ENCODE measurements at places on chromosomes 11 and 22.

GRCh38 chr11:20688761-20689160, 19.4 kb downstream of the NELL1 start:
- no peak for DNase-seq
- H3K27me3 ChIP-seq: no peaks in the 10 kb centered on the region
- no peaks in the 10 kb centered on the region for H3K4me1 ChIP-seq
- H3K27ac ChIP-seq: no peak overlapping the region
- H3K4me3 ChIP-seq: no peak overlapping the region

- H3K36me3 ChIP-seq: peaks cover 4% of the 10 kb centered on the region
- peak overlapping the region; percentile 55 for H3K4me3 ChIP-seq
- H3K27me3 ChIP-seq: peaks cover 13% of the 10 kb centered on the region
- peak; percentile 66 for DNase-seq
- peak overlapping the region; percentile 53 for H3K27ac ChIP-seq
Measured at GRCh38 chr11:64305691-64306562, 603 bp downstream of the ESRRA start.

DNA sequence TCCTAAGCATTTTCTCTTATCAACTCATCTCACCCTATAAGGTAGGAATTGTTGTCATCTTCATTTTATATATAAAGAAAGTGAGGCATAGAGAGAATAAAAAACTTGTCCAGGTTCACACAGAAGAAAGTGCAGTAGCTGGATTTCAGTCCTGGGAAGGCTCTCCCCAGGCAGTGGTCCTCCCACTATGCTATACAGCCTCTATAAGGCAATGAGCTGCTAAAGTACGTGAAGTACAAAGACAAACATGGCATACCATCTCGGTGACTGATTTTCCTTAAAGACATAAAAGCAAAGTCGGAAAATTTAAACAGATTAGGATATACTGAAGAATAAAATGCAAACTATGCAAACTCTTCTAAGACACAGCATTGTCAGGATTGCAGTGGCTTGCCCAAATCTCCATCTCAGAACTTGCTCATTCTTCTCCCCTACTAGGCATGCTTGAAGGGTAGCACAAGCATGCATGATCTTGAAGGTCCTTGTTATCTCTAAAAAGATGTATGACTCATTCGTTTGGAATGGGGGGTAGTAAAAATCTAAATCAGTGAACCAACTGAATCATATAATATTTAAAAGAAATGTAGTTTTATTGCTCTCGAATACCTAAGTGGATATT, 97.8 kb upstream of the CSNK2A3 start:
- peaks cover 7% of the 10 kb centered on the region for H3K27me3 ChIP-seq
- no peaks in the 10 kb centered on the region for H3K36me3 ChIP-seq
- no peak overlapping the region for H3K27ac ChIP-seq
- no peak overlapping the region for H3K4me3 ChIP-seq
- no peaks in the 10 kb centered on the region for H3K4me1 ChIP-seq
- no peak for DNase-seq

- peaks cover 3% of the 10 kb centered on the region for H3K36me3 ChIP-seq
- H3K27me3 ChIP-seq: no peaks in the 10 kb centered on the region
- H3K4me3 ChIP-seq: no peak overlapping the region
- no peaks in the 10 kb centered on the region for H3K4me1 ChIP-seq
- DNase-seq: no peak
- H3K27ac ChIP-seq: no peak overlapping the region
Measured at GRCh38 chr11:28058333-28058732, 49.6 kb downstream of the KIF18A start.

- no peak overlapping the region for H3K27ac ChIP-seq
- H3K27me3 ChIP-seq: peaks cover 8% of the 10 kb centered on the region
- peaks cover 15% of the 10 kb centered on the region for H3K4me1 ChIP-seq
- DNase-seq: no peak
- H3K36me3 ChIP-seq: peaks cover 5% of the 10 kb centered on the region
- peak overlapping the region; percentile 36 for H3K4me3 ChIP-seq
Measured at GRCh38 chr22:50697667-50698506, 25.3 kb downstream of the SHANK3 start.

DNA sequence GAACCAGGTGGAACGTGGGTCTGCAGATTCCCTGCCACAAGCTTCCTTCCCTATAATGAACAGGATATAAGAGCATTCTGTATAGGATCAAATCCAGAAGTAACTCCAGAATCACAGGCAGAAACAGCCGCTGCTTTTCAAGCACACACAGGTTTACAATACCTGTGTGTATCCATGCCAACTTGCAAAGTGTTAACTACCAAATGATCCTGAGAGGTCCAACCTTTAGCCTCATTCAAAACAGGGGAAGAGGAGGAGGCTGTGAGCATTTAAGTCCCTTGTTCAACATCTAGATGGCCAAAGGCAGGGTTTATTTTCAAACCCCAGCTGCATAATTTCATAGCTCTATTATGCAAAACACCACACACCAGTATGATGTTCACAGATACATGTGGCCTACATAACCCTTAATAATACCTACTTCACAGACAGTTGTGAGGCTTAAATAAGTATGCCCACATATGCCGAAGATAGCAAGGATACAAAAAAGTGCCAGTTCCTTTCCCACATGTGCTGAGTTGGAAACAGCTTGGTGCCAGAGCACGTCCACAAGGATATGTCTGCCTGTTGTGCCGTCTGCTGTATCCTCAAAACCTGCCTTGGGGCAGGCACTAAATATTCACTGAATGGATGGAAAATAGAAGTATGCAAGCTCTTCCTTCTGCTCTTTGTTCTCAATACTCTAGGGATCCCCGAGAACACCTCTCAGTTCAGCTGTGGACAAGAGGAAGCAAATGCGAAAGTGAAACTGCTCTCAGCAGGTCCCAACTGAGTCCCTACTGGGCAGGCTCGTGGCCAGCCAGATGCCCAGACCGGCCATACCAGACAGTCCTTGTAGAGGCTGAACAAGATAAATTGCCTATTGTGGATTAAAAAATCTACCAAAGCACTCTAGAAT, 66.8 kb downstream of the LARGE1 start:
- no peaks in the 10 kb centered on the region for H3K36me3 ChIP-seq
- H3K4me1 ChIP-seq: peaks cover 6% of the 10 kb centered on the region
- peak overlapping the region; percentile 58 for H3K27ac ChIP-seq
- no peaks in the 10 kb centered on the region for H3K27me3 ChIP-seq
- peak overlapping the region; percentile 29 for H3K4me3 ChIP-seq

- H3K4me3 ChIP-seq: no peak overlapping the region
- no peaks in the 10 kb centered on the region for H3K4me1 ChIP-seq
- H3K27ac ChIP-seq: no peak overlapping the region
- H3K27me3 ChIP-seq: no peaks in the 10 kb centered on the region
- no peaks in the 10 kb centered on the region for H3K36me3 ChIP-seq
- DNase-seq: peak; percentile 47
Measured at GRCh38 chr11:102849311-102849710, 5.9 kb upstream of the MMP3 start.

GRCh38 chr11:2844996-2845395, 40.6 kb downstream of the CDKN1C start:
- peaks cover 2% of the 10 kb centered on the region for H3K27me3 ChIP-seq
- no peak overlapping the region for H3K27ac ChIP-seq
- no peak for DNase-seq

DNA sequence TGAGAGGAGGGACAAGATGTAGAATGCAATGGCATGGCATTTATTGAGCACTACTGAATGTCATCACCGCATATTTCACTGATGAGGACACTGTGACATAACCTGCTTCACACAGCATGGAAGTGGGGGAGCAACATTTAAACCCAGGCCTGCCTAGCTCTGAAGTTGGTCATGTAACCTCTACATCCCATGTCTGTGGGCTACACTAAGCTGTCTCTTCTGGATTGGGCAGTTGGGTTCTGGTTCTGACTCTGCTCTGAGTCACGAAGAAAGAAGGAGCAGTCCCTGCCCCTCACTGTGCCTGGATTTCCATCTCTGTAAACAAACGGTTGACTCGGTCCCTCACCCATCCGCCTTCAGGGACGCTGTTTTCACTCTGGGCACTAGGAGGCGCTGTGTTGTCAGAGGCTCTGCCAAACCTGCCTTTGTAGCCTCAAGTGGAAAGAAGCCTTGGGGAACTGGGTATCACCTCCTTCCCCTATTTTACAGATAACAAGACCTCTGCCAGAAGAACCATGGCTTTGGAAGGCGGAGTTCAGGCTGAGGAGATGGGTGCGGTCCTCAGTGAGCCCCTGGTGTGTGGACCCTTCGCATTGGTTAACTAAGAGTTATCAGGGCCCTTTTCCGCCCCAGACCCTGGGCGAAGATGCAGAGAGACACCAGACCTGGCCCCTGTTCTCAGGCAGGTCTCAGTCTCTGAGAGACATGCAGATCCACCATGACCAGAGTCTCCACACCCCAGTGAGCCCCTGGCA, 12.7 kb upstream of the ARHGEF17 start:
- H3K4me3 ChIP-seq: no peak overlapping the region
- DNase-seq: no peak
- H3K4me1 ChIP-seq: peaks cover 12% of the 10 kb centered on the region
- H3K27me3 ChIP-seq: no peaks in the 10 kb centered on the region
- H3K36me3 ChIP-seq: no peaks in the 10 kb centered on the region

GRCh38 chr11:83401506-83402225, 115.5 kb upstream of the CCDC90B start:
- no peaks in the 10 kb centered on the region for H3K36me3 ChIP-seq
- H3K27ac ChIP-seq: no peak overlapping the region
- DNase-seq: no peak

GRCh38 chr11:111733611-111734088, 32.5 kb downstream of the PPP2R1B start:
- H3K4me3 ChIP-seq: no peak overlapping the region

GRCh38 chr11:103395612-103396011, 286.4 kb downstream of the DYNC2H1 start:
- H3K27ac ChIP-seq: no peak overlapping the region
- no peak overlapping the region for H3K4me3 ChIP-seq
- H3K36me3 ChIP-seq: no peaks in the 10 kb centered on the region
- no peak for DNase-seq

- H3K4me1 ChIP-seq: peaks cover 24% of the 10 kb centered on the region
- H3K36me3 ChIP-seq: no peaks in the 10 kb centered on the region
- peak; percentile 94 for DNase-seq
- no peaks in the 10 kb centered on the region for H3K27me3 ChIP-seq
- H3K4me3 ChIP-seq: no peak overlapping the region
Measured at GRCh38 chr22:42743501-42743991, 22.9 kb upstream of the A4GALT start.

- no peak for DNase-seq
- H3K36me3 ChIP-seq: no peaks in the 10 kb centered on the region
- H3K4me1 ChIP-seq: peaks cover 6% of the 10 kb centered on the region
- H3K27ac ChIP-seq: no peak overlapping the region
Measured at GRCh38 chr22:32341122-32341740, 16.4 kb upstream of the RFPL3 start.

DNA sequence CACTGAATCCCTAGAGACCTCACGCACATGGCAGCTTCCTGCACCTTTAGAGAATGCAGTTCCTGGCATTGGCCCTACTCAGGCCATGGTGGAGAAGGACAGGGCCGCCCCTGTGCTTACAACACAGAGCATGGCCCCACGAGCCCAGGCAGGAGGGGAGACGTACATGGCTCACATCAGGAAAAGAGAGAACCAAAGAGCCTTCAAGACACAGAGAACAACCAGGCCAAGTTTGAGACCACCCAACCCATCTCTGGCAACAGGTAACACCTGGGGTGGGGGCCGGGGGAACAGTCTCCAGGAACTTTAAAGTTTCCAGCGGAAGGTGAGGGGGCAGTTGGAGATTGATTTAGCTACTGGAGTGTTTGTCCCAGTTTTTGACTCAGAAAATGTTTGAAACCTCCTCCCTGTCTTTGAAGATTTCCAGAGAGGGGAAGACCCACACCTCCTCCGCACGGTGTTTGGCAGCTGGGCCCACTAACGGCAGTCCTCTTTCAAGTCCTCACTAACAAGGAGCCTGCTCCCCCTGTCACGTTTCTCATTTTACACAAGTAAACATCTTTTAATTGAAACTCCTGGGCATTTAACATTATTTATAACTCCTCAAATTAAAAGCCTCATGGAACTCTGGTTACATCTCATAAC, 1423.8 kb downstream of the TBC1D22A start:
- no peak overlapping the region for H3K4me3 ChIP-seq
- no peaks in the 10 kb centered on the region for H3K27me3 ChIP-seq
- H3K4me1 ChIP-seq: no peaks in the 10 kb centered on the region
- no peak overlapping the region for H3K27ac ChIP-seq
- H3K36me3 ChIP-seq: no peaks in the 10 kb centered on the region
- DNase-seq: no peak

GRCh38 chr11:30478923-30479322, 107.2 kb downstream of the MPPED2 start:
- DNase-seq: peak; percentile 94
- H3K27me3 ChIP-seq: no peaks in the 10 kb centered on the region
- no peaks in the 10 kb centered on the region for H3K36me3 ChIP-seq
- H3K4me1 ChIP-seq: peaks cover 7% of the 10 kb centered on the region
- H3K27ac ChIP-seq: peak overlapping the region; percentile 74
- no peak overlapping the region for H3K4me3 ChIP-seq

DNA sequence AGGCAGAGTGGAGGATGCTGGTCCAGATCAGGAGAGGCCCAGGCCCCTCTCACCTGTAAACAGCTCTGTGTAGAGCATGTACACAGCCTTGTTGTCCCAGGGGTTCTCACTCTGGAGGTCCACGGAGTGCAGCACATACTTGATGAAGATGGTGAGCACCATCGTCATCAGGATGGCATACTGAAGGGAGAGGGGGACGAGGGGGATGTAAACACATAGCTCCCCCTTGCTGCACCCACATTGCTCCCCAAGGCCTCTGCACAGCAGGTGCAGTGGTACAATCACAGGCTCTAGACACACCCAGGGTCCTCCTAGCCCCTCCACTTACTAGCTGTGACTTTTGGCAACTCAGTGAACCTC, 2.9 kb downstream of the SYVN1 start:
- peak; percentile 4 for DNase-seq
- H3K4me3 ChIP-seq: no peak overlapping the region
- H3K27me3 ChIP-seq: no peaks in the 10 kb centered on the region
- H3K36me3 ChIP-seq: peaks cover 68% of the 10 kb centered on the region

DNA sequence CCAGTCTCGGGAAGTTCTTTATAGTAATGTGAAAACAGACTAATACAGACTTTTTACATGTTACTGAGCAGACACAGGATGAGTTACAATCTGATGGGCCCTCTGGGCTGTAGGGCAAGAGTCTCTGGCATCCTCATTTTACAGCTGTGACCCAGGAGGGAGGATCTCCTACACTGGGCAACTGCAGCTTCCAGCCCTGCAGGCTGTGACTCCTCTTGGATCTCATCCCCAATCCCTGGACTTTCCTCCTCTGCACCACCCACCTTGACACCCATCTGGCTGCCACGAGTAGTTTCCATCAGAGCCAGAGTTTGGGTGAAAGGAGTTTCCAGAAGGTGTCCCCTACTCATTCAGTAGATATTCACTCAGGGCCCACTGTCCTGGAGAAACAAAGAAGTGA, 48.9 kb upstream of the MYEOV start:
- no peak for DNase-seq
- no peak overlapping the region for H3K27ac ChIP-seq
- peaks cover 10% of the 10 kb centered on the region for H3K4me1 ChIP-seq
- H3K4me3 ChIP-seq: no peak overlapping the region

GRCh38 chr11:34448223-34448994, 9.7 kb downstream of the CAT start:
- no peak overlapping the region for H3K4me3 ChIP-seq
- no peaks in the 10 kb centered on the region for H3K27me3 ChIP-seq
- H3K27ac ChIP-seq: no peak overlapping the region
- peaks cover 20% of the 10 kb centered on the region for H3K36me3 ChIP-seq
- H3K4me1 ChIP-seq: peaks cover 9% of the 10 kb centered on the region

- H3K36me3 ChIP-seq: no peaks in the 10 kb centered on the region
- H3K4me1 ChIP-seq: peaks cover 19% of the 10 kb centered on the region
- no peak overlapping the region for H3K4me3 ChIP-seq
- no peaks in the 10 kb centered on the region for H3K27me3 ChIP-seq
- H3K27ac ChIP-seq: no peak overlapping the region
Measured at GRCh38 chr11:132054822-132055221, 684.4 kb downstream of the NTM start.

All from muscle of leg (tissue), 16 donors.